Activated T-cell treated with anti-CD3 and anti-CD28 coated beads, Interleukin-2, amount 50 U/mL, for 48 hours (primary cell): ENCODE measurements at places on chromosomes 7 and 10.
A peak's percentile ranks its signal among the peaks of the same experiment; 100 is the strongest.

GRCh38 chr7:51027106-51027934 lies 244.6 kb upstream of the GRB10 start:
- DNase-seq = no peak

- DNase-seq = no peak
These were observed 4.5 kb downstream of the HNRNPA2B1 start for GRCh38 chr7:26195867-26196657.

GRCh38 chr10:131908151-131908550 lies 7.3 kb downstream of the PPP2R2D start:
- no peak for DNase-seq

DNA sequence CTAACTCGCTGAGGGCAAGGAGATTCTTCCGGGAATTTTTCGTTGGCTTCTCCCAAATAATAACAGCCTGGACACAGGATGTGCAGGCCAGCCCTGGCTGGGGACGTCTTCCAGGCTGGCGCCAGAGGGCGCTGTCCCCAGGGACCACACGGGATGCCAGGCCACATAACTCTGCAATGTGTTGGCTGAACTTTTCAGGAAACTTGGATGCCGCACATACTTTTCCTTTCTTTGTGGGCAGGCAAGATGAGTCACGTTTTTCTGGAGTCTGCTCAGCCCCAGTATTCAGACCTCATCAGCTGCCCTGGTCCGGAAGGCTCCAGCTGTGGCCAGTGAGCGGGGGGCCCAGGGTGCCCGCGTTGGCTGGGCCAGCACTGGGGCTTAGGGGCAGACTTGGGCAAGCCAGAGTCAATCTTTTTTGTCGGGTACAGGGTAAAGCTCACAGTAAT lies 122.7 kb downstream of the PRKAG2 start:
- peak; percentile 49 for DNase-seq

DNA sequence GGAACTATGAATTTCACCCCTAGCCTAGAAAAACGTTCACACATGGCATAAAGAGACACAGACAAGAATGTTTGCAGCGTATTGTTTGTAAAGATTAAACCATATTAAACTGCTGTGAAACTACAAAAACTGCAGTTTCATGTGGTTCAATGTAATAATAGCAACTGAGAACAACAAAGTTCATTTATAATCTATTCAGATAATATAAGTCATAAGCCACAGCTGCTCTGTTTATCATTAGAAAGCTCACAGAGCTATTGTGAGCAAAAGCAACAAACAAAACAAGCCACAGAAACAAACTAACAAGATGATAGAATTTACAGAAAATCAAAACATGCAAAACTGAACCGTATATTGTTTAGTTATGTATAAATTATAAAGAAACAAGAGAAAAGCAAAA lies 113.5 kb downstream of the AHR start:
- no peak for DNase-seq

DNA sequence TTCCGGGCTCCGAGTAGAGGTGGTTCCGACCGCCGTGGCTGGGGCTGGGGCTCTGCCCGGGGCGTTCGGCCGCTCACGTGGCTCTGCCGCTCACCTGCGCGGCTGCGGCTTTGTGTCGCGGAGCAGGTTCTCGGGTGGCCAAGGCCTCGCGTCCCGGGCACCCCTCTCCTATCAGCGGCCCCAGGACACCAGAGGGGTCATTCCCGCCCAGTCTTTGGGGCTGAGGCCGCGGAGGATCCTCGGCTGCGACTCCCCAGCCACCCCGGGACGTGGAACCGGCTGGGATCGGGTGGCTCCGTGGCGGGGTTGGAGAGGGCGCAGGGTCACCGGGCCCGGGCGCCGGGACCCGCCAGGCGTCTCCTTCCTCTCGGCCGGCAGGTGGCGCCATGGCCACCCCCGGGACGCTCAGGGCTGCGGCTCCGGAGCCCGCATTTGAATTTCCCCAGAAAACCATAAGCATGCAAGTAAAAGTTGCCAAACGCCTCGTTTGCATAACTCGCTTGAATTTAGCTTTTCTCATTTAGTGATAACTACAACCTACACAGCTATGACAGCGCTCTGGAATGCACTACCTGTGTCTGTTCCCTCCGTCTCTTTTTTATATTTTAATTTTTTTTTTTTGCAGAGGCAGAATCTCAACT lies 1.2 kb downstream of the COL26A1 start:
- peak; percentile 84 for DNase-seq

- no peak for DNase-seq
These were observed 272.1 kb upstream of the SORCS1 start for GRCh38 chr10:107436568-107436967.

GRCh38 chr10:98943681-98944080 lies 292.0 kb downstream of the HPSE2 start:
- DNase-seq = no peak

DNA sequence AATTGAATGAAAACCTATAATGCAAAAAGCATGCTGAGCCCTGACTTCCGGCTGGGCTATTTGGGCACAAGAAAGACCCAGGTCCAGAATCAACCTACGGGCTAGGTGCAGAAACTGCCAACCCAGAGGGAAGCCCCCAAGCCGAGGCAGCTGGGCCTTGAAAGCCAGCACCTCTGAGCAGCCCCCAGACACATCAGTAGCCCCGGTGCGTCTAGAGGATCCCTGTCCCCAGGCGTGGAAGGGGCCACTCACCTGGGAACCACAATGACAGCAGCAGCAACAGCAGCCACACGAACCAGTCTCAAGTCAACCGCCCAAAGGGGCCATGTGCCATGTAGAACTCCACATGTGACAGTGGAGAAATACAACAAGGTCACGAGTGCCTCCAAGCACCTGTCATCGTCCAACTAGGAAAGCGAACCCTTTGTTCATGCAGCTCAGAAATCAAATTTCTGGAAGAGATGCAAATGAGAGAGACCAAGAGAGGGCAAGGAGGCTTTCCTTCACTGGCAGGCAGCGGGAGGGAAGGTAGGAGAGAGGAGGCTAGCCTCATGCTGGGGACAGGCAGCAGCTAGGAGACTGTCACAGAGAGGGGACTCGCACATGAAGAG lies 57.5 kb upstream of the CHST15 start:
- DNase-seq = no peak

DNA sequence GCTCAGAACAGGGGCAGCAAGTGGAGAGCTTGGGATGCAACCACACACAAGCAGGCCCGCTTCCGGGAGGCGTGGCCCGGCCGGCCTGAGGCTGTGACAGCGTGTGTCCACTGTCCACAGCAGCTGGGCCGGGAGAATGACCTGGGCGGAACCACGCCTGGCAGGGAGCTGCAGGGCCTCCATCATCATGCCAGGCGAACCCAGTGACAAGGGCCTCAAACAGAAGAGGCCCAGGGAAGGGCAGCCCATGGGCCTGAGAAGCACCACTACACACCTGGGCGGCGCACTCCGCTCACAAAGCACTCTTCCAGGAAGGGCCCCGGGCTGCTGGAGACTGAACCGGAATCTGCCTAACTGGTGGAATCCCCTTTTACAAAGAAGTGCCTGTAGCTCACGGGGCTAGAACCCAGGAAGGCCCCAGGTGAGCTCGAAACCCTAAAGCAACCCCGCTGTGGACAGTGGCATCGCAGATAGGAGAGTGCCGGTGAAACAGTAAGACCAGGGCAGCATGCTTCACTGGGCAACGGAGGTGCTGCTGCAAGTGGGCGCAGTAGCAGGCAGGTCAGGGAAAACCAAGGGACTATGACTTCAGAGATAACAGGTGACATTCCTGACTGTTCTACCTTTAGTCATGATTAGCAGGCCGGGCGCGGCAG lies 66.0 kb downstream of the MAD1L1 start:
- DNase-seq = no peak

- DNase-seq = no peak
These were observed 592.7 kb upstream of the GALNT17 start for GRCh38 chr7:70539205-70539604.

DNA sequence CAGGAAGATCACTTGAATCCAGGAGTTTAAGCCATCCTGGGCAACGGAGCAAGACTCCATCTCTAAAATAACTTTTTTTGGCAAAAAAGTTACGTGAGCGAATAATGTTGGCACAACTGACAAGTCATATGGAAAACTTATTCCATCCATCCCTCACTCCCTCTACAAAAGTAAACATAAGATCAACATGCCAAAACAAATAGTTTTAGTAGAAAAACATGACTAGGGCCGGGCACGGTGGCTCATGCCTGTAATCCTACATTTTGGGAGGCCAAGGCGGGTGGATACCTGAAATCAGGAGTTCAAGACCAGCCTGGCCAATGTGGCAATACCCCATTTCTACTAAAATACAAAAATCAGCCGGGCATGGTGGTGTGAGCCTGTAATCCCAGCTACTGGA lies 25.6 kb downstream of the SLC25A16 start:
- no peak for DNase-seq

DNA sequence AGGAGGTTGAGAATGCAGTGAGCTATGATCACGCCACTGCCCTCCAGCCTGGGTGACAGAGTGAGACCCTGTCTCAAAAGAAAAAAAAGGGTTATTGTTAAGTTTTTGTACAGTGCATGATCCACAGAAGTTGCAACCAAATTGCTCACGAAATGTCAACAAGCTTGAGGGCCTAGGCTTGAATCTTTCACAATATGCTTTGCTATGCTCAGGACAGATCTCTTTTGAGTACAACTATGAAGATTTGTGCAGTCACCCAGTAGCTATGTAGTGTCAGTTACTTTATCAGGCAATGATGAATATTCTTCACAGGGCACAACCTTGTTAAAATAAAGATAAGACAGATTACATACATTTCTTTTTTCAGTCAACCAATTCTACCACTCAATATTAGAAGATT lies 109.2 kb downstream of the PRTFDC1 start:
- no peak for DNase-seq

DNA sequence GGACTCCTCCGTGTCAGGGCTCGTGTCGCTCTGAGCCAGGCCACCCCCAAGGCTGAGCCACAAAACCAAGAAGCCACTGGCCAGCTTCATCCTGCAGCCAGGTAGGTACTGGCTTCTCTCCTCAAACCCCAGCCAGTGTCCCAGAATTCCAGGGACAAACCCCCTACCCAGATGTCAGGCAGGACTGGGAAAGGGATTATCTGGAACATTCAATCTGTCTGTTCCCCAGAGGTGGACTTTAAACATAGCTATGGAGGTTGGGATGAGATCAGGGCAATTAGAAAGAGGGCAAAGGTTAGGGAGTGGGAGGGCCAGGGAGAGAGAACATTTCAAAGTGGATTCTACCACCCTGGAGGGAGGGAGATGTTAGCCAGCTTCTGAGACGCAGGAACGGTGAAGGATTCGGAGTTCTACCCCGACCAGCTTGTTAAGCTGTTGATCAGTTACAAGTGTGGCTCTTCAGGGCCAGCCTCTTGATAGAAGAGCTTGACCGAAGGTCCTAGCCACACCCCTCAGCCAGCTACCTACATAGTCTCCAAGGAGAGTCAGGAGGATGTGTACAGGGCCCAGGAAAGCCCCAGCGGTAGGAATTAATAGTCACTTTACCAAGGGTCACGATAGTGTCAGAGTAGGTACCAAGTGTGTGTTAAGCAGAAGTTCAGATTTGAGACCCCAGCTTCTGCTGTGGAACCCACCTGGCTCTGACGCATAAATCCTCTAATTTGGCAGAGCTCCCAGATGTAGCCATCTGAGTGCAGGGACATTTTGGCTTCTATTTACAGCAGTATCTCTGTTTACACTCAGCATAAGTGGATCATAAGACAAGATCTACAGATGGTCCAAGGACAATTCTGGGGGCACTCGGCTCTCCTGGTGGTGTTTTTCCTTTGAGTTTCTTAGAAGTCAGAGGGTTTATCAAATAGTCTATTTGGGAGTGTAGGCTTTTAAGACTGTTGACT lies at the start of gene PLA2G12B:
Gene PLA2G12B, minus strand, starts transcription at position 211 of the 959 bp plus-strand sequence. Its CDS starts 121 bp downstream, at position 90.
- DNase-seq = no peak

- DNase-seq = no peak
These were observed 7.5 kb downstream of the LMOD2 start for GRCh38 chr7:123663200-123663599.

- DNase-seq = no peak
These were observed 84.5 kb upstream of the CSTF2T start for GRCh38 chr10:51783941-51784340.

DNA sequence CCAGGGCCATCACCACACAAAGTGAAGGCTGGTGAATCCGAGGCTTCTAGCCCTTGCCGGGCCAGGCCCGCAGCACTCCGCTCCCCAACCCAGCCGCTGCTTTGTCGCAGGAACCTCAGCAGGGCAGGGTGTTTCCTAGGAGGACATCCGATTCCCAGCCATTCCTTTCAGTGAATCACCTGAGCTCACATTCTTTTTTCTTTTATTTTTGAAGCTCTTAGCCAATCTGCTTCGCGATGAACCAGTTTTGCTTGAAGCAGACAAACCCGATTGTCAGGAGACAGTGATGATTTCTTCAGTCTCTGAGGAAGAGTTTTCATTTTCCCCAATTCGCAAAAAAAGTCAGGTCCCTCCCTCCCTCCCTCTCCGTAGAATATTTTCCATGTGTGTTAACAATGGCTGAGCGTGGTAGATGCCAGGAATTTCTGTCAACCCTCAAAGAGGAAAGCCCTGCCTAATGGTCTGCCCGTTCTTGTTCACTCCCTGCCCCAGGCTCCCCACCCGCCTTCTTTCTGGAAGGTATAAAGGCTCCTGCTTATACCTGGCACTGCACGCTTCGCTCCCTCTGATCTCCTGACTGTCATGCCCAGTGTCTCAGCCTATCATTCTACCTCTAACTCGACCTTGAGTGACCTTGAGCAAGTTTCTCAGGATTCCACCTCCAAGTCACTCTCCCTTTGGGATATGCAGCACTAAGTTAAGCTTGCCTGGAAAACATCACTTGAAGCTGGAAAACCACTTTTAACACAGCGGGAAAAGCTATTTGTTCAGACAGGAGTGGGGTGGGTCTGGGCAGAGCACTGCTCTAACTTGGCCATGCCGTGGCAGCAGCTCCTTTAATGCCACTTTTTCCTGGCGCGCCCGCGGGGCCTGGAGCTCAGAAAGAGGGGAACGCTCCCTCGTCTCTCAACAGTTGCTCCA lies 35.1 kb downstream of the EGFR start:
- no peak for DNase-seq

- no peak for DNase-seq
These were observed 193.2 kb upstream of the KLF6 start for GRCh38 chr10:3978174-3978573.

DNA sequence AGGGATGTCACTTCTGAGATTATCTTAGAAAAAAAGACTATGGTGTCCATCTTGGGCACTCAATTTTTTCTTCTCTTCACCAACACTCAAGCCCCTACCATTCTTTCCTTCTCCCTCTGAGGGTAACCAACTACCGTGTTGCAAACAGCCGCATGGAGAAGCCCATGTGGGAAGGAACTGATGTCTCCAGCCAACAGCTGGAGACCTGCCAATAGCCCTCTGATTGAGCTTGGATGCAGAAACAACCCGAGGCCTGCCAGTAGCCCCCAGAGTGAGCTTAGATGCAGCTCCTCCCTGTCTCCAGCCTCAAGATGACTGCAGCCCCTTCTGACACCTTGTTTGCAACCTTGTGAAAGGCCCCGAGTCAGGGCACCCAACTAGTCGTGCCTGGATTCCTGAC lies 36.4 kb upstream of the CHCHD3 start:
- no peak for DNase-seq

- no peak for DNase-seq
These were observed 34.2 kb downstream of the CTBP2 start for GRCh38 chr10:125125951-125126735.

- peak; percentile 45 for DNase-seq
These were observed 5.3 kb upstream of the GIMAP5 start for GRCh38 chr7:150731916-150732315.

- DNase-seq = no peak
These were observed 316.6 kb upstream of the ANKRD30A start for GRCh38 chr10:36808625-36809362.
